ENCODE measurements at places on chromosomes 11 and 22.

GRCh38 chr22:23235425-23235824 is 55.1 kb downstream of the BCR start:
- DNase-seq, result no peak

DNA sequence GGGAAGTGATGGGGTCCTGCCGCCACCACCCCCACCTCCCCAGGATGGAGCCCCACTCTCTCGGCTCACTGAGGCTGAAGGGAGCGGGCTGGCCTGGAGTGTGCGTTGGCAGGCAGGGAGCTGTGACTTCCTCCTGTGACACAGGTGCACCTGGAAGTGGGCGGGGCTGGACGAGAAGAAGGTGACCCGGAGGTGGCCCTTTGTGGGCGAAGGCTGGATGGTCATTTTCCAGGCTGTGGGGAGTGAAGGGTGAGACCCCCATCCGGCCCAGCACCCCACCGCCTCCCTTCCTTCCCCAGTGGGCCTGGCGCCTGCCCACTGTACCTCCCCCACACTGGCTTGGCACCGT is 15.3 kb downstream of the IL17REL start:
- DNase-seq, result no peak

DNA sequence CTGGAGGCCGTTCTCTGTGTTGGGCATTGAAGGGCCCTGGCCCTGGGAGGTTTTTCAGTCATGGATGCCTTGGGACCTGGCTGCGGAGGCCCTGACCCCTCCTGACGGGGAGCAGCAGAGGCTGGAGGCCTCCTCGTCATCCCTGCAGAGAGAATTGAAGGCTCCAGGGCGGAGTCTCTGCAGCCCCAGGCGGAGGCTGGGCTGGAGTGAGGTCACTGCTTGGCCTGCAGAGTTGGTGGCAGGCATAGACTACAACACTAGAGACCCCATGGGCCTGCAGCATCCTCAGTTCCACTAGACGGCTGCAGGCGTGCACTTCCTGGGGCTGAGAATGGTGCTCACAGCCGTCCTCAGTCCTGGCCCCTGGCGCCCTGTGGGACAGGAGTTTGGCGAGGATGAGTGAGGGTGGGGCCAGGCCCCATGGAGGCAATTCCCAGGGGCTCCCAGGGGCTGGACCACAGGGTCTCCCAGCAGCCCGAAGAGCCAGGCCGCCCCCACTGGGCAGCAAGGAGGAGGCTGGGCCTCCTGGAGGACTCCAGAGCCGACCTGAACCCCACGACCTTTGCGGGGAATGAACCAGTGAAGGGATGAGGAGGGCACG is 1194.9 kb downstream of the BRD1 start:
- no peak for DNase-seq

DNA sequence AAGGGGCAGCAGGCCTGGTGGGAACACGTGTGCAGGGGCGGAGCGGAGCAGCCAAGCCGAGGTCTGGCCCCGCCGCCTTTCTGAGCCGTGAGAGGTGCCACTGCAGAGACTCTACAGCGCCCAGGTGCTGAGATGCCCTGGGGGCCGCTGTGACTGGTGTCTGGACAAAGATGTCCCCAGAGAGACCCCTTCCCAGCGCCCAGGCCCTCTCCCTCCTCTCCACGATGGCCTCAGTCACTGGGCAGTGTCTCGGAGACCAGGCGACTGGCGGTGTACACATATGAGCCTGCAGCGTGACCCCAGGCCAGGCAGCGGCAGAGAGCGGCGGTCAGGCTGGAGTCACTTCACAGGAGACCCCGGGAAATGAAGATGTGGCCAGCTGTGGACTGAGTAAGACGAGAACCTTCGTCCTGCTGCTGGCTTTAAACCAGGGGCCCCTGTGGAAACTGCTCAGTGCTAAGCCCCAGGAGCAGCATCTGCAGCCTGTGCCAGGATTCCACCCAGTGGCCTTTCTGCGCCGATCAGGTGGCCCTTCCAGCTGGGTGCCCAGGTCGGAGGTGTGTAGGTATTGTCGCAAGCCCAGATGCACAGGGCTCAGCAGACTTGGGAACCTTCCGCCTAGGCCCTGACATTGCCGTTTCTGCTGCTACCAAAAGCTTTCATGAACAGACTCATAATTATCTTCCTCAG is 34.7 kb downstream of the MOB2 start:
- DNase-seq, result no peak

GRCh38 chr22:36900225-36900624 is 13.2 kb upstream of the CSF2RB start:
- DNase-seq, result no peak

DNA sequence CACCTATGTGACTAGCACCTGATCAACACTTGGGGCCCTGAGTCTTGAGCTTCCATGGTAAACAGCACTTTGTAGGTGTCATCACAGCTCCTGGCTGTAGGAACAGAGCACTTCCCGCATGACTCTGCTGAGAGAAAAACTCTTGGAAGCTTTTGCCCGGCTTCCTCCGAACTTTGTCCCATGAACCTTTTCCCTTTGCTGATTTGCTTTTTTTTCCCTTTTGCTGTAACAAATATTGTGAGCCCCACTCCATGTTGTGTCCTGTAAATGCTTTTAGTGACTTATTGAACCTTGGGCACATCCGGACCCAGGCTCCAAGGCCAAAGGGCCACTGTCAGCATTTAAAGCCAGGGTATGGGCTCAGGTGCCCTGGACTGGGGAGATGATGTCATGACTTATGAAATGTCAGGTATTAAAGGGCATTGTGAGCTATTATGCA is 391.1 kb downstream of the TENM4 start:
- DNase-seq, result no peak

DNA sequence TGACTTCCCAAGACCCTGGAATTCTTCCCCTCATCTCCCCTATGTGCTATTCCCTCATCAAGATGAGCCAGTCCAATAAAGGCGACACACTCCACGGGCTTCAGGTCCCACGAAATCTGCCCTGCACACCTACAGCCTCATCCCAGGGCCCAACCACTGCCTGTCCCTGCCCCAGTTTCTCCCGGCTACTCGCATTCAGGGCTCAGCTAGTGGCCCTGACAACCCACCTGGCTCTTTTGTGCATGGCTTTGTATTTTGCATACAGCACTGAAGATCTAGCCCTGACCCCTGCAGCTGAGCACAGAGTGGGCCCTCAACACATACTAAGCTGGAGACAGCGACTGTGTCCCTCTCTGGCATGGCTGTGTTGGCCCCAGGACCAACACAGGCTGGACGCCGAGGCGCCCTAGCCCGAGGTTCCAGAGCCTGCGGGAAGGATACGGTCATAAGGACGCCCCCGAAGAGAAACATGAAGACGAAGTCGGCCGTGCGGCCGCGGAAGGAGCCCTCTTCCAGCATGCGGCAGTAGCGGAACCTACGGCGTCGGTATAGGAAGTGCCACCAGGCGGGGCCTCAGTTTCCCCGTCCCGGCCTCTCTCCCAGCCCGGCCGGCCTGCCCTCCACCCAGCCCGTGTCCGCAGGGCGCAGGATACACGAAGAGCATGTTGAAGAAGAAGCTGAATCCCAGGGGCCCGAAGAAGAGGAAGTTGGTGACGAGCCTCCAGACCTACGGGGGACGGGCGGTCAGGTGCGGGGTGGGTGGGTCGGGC is 710 bp downstream of the DERL3 start:
- no peak for DNase-seq

- DNase-seq, result no peak
These were observed 10.9 kb upstream of the APOBEC3B start for GRCh38 chr22:38971202-38971601.

DNA sequence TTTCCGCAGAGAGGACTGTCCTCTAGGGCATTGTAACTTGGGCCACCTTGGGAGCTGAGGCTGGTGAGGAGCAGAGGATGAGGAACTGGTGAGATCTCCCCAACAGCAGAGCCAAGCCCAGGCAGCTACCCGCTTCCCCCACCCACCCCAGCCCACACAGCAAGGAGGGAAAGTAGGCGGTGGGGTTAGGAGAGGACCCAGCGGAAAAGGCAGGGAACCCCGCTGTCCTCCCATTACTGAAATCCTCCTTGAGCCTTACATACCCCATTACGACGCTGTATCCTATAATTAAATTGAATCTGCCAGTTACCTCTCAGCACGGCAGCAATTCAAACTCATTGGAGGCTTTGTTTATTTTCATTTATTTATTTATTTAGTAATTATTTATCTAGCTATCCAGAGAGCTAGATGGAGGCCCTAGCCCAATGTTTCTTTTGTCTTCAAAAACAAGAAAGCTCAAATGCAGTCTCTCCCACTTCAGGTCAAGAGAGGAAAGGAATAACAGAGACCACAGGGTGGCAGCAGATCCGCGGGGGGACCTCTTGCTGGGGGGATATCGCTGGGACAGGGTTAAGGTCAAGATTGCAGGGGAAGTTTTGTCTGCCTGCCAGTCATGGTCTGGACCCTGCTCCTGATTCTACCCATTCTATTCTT is 218.0 kb downstream of the ST3GAL4 start:
- no peak for DNase-seq

GRCh38 chr11:59216641-59217564 is 4.2 kb upstream of the MPEG1 start:
- no peak for DNase-seq

DNA sequence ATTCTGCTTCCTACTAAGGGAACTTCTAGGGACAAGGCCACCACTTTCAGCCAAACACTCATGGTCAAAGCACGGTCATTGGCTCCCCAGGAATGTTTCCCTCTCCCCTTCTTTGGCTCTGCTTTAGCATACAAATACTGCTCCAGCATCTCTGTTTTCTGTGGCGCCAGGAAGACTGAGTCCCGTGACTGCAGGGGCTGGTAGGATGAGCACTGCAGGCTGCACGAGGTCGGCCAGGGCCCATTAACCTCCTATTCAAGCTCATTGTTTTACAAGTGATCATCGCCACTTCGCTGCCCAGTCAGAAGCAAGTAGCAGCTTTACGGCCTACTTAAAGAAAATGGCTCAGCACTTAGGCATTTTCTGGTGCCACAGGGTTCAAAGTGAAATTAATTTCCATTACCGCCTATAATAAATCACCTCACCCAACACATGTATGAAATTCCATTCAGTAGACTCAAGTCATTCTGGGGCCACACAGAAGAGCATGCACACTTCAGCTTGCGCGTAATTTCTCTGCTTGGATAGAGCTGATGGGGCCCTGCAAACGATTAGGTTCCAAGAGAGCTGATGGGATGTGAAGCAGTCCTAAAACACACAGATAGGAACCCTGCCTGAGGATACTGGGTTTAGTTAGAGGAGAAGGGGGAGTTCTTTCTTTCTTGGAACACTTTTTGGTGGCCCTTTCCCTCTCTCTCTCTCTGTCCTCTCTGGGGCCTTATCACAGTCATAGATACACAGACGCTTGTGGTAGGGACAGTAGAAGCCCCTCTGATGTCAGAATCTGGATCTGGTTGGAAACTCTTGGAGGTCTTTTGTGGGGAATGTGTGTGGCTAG is 173.7 kb downstream of the KIF18A start:
- DNase-seq, result no peak

DNA sequence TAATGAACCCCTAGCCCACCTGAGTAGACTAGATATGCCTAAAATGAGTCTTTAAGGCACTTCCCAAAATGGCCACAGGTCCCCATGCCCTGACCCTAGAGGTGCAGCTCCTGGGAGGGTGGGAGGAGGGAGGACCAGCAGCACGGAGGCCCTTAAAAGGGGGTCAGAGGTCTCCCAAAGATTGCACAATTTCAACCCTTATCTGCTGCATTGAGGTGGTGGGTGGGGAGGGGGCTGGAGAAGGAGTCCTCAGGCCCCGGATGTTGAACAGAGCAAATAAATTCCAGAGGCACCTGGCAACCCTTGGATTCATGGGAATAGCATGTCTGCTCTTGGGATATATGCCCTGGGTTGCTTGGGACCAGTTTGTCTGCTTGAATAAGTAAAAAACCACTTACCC is 57.6 kb downstream of the NAV2 start:
- DNase-seq, result no peak

GRCh38 chr11:126776119-126776518 is 224.5 kb downstream of the KIRREL3 start:
- DNase-seq, result no peak

GRCh38 chr22:41171996-41172395 is 33.1 kb upstream of the L3MBTL2 start:
- no peak for DNase-seq

- no peak for DNase-seq
These were observed 76.9 kb upstream of the CTSC start for GRCh38 chr11:88414385-88414861.

DNA sequence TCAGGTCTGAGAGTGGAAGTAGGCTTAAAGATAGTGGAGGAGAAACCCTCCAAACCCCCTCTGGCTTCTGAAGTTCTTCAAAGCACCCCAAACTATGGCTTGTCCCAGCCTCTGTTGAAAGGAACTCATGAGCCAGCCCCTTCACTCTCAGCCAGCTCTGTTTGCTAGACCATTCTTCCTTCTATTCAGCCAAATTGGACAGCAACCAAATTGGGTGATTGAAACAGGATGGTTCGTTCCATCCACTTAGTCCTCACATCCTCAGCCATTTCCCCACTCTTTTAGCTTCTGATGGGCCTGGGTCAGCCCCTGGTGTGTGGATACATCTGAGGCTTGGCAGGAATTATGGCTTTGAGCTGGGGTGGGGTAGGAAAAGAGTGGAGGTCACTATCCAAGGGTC is 4.5 kb downstream of the HTR3A start:
- DNase-seq, result no peak

- no peak for DNase-seq
These were observed 5.9 kb upstream of the ATF4 start for GRCh38 chr22:39514373-39514973.

GRCh38 chr11:108973402-108974162 is 308.7 kb downstream of the DDX10 start:
- no peak for DNase-seq

DNA sequence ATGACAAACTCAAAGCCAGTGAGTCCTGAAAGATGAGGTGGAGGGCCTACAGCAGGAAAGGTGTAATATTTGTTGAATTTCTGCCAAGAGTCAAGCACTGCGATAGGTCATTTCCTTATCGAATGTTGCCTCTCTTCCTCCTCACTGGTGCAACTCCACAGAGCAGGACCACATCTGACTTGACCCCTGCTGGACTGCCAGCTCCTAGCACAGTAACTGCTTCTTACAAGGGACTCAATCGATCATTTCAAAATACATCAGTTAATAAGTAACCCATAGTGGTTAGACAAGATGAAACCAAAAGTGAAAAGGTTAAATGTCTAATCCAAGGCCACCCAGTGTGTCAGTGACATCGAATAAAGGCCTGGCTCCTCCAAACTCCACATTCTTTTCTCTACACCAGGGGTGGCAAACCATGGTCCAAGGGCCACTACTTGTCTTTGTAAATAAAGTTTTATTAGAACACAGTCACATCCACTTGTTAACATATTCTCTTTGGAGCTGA is 98.5 kb upstream of the CSNK2A3 start:
- DNase-seq, result no peak

DNA sequence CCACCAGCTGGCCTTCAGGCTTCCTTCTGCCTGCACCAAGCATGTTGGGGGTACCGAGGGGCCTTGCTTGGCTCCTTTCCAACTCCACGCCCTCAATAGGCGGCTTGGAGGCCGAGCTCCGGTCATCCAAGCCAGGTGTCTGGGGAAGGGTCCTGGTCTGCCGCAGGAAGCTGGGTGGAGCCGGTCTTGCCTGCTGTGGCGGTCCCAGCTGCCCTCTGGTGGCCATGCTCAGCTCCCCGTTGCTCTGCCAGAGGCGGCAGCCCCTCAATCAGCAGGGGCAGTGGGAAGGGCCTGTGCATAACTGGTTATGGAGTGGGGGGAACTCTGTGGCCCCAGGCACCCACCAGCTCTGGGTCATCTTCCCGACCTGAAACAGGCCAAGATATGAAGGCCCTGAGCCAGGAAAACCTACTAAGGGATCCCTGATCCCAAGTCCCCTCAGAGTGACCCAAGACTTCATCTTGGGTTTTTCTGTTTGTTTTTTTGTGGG is 3.2 kb downstream of the ARVCF start:
- DNase-seq, result peak; percentile 20

Data from activated gamma-delta T cell treated with anti-CD3 and anti-CD28 coated beads, Interleukin-2, amount 50 U/mL, for 16 hours (primary cell).